Stimulated activated CD8-positive, alpha-beta memory T cell treated with anti-CD3 and anti-CD28 coated beads, Interleukin-4, amount 100 ng/mL, for 1 hour (primary cell): ENCODE measurements at places on chromosomes 11 and 22.

DNA sequence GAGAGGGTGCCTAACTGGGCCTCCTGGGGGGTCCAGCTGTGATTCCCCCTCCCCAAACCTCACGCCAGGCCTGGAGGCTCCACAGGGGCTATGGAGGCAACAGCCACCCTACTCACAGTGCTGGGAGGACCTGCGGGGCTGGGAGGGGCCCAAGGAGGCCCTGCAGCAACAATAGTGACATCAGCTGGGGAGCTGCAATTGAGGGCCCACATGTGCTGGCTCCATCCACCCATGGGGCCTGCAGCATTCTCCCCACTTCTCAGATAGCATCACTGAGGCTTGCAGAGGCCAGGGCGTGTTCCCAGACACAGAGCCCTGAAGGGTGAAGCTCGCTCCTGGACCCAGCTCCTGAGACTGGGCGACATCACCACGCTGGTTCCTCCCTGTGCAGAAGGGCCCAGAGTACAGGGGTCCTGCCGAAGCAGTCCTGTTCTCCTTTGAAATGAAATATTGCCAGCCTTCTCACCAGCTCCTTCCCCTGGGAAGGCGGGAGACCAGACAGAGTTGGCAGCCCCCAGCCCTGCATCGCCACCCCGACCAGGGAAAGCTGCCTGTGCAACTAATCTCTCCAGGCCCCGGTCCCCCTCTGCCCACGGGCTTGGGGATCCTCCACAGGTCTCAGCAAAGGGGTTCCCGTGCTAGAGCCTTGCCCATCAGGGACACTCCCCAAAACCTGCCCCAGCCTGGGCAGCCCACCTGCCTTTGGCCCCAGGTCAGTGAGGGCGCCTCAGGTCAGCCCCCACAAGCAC is 8.9 kb upstream of the TBX1 start:
- DNase-seq: no peak

DNA sequence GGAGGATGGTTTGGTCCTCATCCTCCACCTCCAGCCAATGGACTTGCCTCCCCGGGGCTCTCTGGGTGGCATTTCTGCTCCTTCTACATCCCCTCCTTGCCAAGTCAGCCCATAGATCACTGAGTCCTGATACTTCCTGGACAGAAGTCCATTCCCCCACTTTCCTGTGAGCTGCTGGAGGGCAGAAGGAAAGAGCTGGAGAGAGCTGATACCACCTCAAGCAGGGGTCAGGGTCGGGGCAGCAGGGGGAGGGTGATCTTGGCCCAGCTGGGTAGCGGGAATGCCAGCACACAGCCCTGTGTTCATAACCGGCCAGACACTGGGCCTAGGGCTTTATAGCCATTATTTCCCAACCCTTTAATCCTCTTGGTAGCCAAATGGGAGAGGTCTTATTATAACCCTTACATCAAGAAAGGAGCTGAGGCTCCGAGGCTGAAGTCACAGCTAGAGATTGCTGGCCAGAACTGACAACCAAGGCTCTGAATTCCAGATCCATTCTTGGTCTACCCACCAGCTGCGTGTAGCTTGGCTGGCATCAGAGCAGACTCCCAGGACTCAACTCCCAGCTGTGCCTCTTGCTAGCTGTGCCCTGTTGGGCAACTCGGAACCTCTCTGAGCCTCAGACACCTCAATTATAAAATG is 39.9 kb downstream of the CD6 start:
- no peak for DNase-seq

DNA sequence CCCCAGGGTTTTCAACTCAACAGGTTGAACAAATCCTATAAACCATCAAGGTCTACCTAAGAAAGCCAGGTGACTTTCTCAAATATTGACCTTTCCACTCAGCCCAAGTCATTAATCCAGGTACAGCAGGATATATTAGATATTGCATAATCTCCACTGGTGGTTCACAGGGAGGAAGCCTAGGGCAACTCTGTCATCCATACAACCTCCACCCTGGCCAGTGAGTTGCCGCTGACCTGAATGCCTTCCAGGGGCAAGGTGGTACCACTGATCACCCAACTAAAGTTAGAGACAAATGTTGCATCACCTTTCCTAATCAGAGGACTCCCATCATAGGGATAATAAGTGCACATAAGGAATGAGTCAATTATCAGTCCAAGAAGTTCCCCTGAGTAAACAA is 22.9 kb downstream of the GUCD1 start:
- no peak for DNase-seq

DNA sequence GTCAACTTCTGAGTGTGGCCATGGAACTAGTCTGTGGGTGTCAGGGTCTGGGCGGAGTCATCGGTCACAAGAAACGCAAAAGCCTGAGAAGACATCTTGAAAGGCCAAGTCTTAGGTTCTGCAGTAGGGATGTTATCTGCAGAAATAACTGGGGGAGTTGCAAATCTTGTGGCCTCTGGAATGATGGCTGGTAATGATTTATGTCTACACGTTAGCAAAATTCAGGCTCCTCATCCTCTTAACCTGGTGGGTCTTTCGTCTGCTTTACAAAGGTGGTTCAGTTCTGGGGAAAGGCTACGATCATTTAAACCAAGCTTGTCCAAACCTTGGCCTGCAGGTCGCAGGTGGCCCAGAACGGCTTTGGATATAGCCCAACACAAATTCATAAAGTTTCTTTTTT is 7.4 kb upstream of the CYB5R3 start:
- no peak for DNase-seq

DNA sequence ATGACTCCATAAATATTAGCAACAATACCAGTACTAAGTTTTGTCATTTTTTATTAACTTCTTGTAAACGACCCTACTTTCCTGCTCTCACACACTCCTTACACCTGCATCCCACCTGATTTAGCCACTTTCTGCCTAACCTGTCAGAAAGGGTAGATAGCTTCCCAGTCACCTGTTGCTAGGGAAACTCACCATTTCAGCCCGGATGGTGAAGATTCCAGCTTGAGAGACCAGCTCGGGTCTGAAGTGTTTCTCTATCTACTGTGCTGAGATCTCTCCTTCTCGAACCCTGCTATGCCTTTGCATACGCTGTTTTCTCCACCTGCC is at the start of gene PARVG:
Gene PARVG, plus strand, starts transcription at position 220 of the 327 bp plus-strand sequence. CDS start 2,405 bp downstream, outside the sequence.
- no peak for DNase-seq

- DNase-seq: no peak
These were observed 339.6 kb downstream of the TBC1D22A start for GRCh38 chr22:47102081-47102480.

- DNase-seq: no peak
These were observed 6.3 kb upstream of the SH3BP1 start for GRCh38 chr22:37633089-37633624.

DNA sequence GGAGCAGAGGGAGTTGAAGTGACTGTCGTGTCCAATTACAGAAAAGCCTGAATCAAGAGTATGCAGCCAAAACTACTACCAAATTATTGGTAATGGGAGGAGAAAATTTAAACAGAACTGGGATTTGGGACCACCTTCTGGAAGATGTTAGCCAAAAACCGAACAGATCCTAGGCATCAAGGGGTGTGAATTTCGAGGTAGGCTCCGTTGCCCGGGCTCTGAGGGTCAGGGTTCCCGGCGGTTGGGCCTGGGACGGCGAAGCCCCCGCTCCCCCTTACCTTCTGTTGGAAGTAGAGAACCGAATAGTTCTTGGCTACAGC is 313 bp downstream of the PRCP start:
- no peak for DNase-seq
